ENCODE measurements at places on chromosomes 1 and 21.
A peak's percentile ranks its signal among the peaks of the same experiment; 100 is the strongest.

GRCh38 chr21:41402231-41402630 lies 23.8 kb upstream of the MX1 start:
- no peak for DNase-seq

GRCh38 chr1:175307160-175307559 lies 114.6 kb upstream of the KIAA0040 start:
- peak; percentile 56 for DNase-seq

- DNase-seq = no peak
Measured at GRCh38 chr1:40451238-40451585, 936 bp downstream of the ZFP69B start.

GRCh38 chr1:4495809-4496208 lies 158.6 kb upstream of the AJAP1 start:
- no peak for DNase-seq

DNA sequence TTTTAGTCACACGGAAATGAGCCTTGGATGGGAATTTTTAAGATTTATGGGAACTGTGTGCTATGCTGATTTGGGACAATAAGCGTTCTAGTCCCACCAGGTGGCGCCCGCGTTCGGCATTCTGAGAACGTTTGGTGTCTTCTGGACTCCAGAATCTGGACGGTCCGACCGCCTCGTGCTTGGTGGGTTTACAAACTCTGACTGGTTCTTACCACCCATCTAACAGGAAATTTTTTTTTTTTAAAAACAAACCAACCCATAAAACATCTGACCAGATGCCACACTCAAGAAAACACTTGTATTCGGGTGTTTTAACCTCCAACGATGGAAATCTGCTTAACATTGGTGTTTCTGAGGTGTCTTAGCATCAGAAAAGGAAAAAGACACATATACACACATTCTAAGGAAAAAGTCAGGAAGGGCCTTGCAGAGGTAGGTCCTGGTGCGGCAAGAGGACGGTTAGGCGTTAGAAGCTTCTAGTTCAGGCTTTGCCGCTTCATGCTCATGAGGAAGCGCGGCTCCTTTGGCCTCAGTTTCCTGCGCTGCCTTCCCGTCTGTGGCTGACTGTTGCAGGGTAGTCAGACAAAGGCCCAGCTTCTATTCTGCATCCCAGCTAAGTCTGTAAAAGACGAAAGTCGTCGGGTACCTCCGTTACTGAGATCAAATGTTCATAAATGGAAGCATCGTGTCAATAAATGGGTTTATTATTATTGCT lies 814 bp upstream of the DYRK3 start:
- peak; percentile 98 for DNase-seq

- DNase-seq = no peak
Measured at GRCh38 chr1:119815361-119815760, 4.1 kb upstream of the REG4 start.

DNA sequence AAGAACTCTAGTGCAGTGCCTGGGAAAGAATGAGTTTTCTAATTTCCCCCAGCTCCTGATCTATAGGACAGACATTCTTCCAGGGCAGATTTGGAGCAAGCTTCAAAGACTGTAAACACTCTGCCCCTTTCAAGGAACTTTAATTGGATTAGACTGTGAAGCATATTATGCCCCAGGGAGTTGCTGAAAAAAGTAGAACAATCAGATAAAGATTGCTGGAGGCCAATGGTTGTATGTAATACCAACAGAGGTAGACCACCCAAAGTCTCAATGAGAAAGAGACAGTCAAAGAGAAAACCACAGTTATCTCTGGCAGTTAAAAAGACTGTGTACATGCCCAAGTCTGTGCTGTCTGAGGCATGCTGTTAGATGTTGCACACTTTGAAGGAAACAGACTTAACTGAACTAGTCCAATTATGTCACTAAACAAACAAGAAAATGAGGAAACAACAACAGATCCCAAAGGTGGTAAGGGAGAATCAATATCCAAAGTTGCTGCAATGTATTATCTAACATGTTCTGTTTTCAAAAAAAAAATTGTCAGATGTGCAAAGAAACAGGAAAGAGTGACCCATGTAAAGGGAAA lies 24.4 kb downstream of the C4BPA start:
- peak; percentile 12 for DNase-seq

- no peak for DNase-seq
Measured at GRCh38 chr1:231193710-231194340, 32.0 kb downstream of the TRIM67 start.

GRCh38 chr1:1779320-1779675 lies 1.0 kb upstream of the NADK start:
- DNase-seq = peak; percentile 73

DNA sequence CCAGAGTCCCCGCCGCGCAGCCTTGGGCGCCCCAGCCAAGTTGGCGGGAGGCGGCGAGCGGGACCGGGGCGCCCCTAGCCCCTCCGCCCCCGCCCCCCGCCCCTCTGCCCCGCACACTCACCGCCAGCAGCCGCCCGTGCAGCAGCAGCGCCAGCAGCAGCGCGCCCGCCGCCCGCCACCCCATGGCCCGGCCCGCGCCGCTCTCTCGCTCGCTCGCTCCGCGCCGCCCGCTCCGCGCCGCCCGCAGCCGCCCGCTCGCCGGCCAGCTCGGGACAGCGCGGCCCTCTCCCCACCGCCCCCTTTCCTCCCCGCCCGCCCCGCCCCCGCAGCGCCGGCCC lies at the start of gene HSPG2:
Gene HSPG2, minus strand, starts transcription at position 277 of the 338 bp plus-strand sequence. Its CDS starts 93 bp downstream, at position 184.
- no peak for DNase-seq

DNA sequence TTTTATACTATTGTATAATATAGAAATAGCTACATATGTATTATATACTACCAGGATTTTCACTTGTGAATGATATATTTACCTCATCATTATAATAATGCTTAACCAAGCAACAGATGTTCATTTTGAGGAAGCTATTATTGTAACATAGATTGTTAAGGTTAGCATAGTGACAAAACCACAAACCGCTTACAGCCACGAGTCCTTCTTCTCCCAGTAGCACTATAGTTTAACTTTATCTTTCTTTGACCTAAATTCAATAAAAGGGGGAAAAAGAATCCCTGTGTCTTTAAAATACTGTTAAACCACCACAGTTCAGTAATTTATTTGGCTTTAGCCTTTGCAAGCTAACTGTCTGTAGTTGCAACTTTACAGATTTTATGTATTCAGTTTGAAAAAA lies 1039.4 kb upstream of the B3GALT2 start:
- no peak for DNase-seq

- DNase-seq = peak; percentile 7
Measured at GRCh38 chr21:43624339-43624738, 34.9 kb downstream of the HSF2BP start.

GRCh38 chr21:16404776-16405175 lies 675.0 kb downstream of the USP25 start:
- DNase-seq = no peak

- no peak for DNase-seq
Measured at GRCh38 chr1:109787845-109788601, 24.3 kb upstream of the EPS8L3 start.

DNA sequence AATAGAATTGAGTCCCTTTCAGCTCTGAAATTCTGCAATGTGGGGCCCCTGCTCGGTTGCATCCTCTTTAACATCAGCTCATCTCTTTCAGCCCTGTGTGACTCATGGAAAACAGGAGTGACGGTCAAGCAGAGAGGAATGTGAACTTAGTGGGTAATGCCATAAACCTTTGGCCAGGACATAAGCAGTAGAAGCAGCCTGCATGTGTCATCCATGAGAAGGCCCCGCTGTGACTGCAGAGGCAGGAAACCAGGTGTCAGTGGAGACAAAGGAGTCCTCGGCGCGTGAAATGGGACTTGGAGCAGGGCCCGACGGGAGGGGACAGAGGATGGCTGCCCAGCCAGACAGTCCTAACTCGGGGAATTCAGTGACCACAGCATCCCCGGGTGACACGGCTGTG lies 21.1 kb upstream of the EPHB2 start:
- DNase-seq = peak; percentile 98

GRCh38 chr1:21217812-21218596 lies 41.3 kb upstream of the EIF4G3 start:
- DNase-seq = peak; percentile 57

DNA sequence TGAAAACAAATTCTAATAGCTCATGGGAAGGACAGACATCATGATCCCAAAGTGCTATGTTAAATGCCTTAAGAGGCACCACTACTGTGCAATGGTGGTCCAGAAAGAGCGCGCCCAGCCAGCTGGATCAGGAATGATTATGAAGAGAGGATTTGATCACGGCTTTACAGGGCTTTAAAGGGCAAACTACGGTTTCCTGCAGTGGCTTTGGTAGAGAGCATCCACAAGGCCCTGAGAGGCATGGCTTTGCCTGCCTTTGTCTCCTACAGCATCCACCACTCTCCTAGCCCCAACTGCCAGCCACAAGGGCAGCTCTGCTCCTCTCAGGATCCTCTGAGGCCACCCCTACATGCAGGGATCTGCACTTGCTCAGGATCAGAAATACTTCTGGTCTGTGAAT lies 40.7 kb downstream of the ZNF281 start:
- peak; percentile 80 for DNase-seq

- DNase-seq = peak; percentile 92
Measured at GRCh38 chr1:112698366-112699310, 8.3 kb downstream of the RHOC start.

DNA sequence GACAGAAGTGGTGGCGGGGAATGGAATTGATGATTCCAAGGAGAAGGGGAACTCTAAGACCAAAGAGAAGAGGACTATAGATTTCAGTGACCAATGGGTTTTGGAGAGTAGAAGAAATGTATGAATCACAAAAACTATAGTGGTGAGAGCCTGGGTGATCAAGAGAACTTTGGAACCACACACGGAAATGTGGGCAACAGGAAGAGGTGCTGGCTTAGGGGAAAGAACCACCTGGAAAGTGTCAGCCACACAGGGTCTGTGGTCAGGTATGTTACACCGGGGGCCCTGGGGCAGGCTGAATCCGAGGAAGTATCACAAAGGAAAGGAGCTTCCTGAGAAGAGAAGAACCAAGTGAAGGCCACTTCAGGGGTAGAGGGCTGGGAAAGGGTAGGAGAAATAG lies 11.5 kb upstream of the CHIA start:
- DNase-seq = no peak

DNA sequence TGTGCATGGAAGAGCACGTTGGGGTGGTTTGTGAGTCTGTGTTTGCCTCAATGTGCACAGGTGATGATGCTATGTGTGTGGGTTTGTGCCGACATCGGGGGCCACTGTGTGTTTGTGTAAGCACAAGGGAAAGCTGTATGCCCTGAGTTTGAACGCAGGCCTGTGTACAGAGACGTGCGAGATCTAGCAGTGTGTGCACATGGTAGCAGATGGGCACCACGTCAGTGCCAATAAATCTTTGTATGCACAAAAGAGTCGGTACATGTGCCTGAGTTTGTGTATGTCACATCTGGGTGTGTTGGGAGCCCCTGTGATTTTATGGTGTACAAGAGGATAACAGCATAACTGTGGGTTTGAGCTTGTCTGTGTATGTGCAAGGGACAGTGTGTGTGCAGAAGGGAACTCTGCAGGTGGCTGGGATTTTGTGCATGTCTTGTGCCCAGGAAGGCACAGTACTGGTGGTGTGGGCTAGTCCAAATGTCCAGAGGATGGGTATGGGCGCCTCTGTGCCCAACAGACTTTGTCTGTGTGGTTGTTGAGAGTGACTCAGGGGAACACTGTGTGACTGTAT lies 32.0 kb upstream of the WASF2 start:
- DNase-seq = no peak

GRCh38 chr1:67159233-67159632 lies 7.0 kb upstream of the IL23R start:
- no peak for DNase-seq

GRCh38 chr1:77929806-77930205 lies 41.4 kb downstream of the NEXN start:
- DNase-seq = no peak

GRCh38 chr1:230048322-230048721 lies 18.7 kb upstream of the GALNT2 start:
- DNase-seq = no peak

DNA sequence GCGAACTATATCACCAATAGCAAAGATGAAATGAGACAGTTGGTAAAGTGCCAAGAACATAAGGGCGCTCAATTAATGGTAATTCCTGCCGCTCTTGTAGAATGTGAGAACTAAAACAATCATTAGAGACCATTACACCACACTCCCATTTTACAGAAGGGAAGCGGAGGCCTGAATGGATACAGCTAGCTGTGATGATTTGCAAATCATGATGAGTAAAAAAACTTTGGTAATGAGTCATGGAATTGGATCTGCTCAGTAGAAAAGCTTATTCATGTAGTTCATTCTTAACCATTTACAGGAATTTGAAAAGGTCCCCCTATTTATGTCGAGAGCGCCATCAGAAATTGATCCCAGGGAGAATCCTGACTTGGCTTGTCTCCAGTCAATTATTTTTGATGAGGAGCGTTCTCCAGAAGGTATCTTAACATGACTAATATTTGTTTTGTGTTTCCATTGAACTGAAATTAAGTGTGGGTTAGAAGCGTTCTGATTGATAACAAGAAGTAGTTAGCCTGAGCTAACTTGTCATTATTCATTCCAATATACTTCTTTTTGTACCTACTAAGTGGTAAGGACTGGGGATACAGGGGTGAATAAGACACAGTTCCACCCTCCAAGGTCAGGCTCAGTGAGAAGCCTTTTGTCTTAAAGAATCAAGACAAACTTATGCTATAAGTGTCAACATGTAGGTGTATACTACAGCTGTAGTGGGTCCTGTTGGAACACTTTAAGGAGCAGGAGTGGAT lies 812 bp downstream of the TTC4 start:
- peak; percentile 68 for DNase-seq

DNA sequence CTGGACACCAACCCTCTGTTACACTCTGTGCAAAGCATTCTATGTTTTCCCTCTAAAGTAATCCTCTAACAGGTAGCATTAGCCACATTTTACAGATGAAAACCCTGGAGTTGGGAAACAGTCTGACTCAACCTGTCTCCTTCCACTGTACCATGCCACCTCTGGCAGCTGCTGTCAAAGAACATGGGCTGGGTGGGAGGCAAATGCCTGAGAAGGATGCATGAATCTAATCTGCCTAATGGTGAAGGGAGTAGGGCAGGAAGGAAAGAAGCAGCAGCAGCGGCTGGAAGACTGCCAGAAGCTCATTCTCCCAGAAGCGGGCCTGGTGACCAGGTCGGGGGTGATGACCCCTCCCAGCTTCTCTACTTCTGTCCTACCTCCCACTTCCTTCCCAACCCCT lies 21.7 kb downstream of the LRRC71 start:
- no peak for DNase-seq

GRCh38 chr1:102178480-102178879 lies 181.8 kb upstream of the OLFM3 start:
- DNase-seq = no peak

- no peak for DNase-seq
Measured at GRCh38 chr1:54318246-54318814, 87.9 kb downstream of the SSBP3 start.

DNA sequence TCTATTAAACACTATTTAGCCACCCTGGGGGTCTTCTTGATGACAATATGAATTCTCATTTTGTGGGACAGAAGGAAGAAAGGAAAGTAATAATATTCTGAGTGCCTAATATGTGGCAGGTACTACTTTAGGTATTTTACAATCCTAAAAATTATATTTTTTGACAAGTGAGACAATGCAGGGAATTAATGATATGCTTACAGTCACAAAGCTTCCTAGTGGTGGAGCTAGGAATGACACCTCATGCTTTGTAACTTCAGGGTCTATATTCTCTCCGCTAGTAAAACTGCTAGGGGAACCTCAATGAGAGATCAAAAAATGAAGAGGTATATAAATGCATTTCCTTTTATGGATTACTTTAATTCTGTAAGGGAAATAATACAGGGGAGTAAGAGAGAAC lies 44.3 kb downstream of the TPR start:
- DNase-seq = peak; percentile 24

Data from DMS53 (cell line).